ENCODE measurements at places on chromosomes 1 and 21.

DNA sequence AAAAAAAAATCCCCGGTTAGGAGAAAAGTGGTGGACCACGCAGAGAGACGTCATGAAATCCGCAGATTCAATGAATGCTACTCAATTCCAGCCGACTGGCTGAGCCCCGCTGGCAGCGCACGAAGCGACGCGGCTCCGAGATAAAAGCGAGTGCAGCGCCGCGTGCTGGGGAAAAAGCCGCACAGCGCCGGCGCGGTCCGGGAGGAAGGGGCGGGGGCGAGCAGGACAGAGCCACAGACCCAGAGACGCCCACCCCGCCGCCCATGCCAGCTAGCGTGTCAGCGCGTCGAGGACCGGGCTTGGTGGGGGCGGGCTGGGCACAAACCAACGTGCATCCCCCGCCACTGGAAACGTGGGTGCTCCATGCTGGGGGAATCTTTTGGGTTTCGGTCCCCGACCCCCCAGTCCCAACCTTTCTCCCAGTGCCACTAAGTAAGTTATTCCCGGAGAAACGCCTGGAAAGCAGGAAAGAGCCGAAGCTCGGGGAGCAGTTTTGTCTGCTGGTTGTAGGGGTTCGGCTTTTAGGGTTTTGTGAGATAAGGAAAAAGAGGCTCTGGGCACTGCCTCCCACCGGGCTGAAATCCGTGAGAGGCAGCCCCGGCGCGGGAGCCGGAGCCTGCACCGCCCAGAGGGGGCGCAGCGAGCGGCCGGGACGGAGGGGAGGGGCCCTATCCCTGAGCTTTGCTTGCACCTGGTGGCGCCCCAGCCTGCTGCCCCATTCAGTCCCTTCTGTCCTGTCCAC is at the start of gene KCNJ6:
KCNJ6 (minus strand) TSS at position 148 of the 742 bp plus-strand sequence. CDS start 75,775 bp downstream, outside the sequence.
- DNase-seq = peak; percentile 55

- DNase-seq = no peak
Measured at GRCh38 chr21:45898781-45899180, 82.8 kb upstream of the COL6A1 start.

- no peak for DNase-seq
Measured at GRCh38 chr1:64343823-64344190, 126.1 kb upstream of the CACHD1 start.

GRCh38 chr1:16013220-16013907 is 4.5 kb downstream of the HSPB7 start:
- DNase-seq = peak; percentile 72

- no peak for DNase-seq
Measured at GRCh38 chr1:223143537-223144248, 645 bp upstream of the TLR5 start.

- DNase-seq = no peak
Measured at GRCh38 chr1:241212628-241213027, 144.4 kb downstream of the RGS7 start.

GRCh38 chr1:66436378-66437135 is 97.4 kb upstream of the SGIP1 start:
- peak; percentile 59 for DNase-seq

DNA sequence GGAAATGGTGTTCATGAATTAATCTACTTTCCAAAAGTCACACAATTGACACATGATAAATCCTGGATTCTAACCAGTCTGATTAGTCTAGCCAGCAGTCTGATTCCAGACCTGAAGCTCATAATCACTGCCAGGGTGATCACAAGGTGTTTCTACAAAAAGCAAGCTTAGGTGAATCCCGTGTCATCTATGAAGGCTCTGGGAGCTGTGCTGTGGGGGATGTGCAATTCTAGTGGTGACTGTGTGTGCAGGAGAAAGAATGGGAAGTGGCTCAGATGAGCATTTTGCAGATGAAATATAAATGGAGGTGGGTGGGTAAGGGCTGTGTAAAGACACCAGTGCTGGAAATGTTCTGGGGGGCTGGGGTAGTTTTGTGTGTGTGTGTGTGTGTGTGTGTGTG is 1.8 kb upstream of the NPPB start:
- DNase-seq = no peak

DNA sequence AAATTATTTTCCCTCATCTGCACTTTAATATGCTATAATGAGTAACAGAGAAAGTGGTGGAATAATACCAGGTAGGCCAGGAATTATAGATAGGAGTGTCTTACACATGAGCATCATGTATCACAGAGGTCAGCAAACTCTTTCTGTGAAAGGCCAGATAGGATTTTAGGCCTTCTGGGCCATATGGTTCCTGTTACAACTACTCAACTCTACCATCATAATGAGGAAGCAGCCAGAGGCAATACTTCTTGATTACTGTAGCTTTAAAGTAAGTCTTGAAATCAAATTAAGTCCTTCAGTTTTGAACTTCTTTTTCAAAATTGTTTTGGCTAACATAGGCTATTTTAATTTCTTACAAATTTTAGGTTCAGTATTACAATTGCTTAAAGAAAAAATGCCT is 32.1 kb upstream of the IGSF3 start:
- no peak for DNase-seq

- no peak for DNase-seq
Measured at GRCh38 chr1:57007948-57008347, 42.1 kb upstream of the C8B start.

DNA sequence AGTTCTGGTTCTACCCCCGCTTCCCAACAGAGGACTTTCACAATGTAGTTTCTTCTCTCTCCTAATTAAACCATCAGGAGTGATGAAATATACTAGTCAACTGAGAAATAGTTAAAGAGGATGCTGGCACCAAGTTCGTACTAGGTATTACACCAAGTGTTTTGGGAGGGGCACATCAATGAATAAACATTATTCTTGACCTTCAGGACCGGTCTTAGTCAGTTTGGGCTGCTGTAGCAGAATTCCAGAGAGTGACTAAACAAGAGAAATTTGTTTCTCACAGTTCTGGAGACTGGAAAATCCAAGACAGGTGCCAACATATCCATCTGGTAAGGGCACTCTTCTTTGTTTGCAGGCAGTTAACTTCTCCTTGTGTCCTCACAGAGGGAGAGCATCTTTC is 103.8 kb downstream of the SPATA17 start:
- DNase-seq = no peak

DNA sequence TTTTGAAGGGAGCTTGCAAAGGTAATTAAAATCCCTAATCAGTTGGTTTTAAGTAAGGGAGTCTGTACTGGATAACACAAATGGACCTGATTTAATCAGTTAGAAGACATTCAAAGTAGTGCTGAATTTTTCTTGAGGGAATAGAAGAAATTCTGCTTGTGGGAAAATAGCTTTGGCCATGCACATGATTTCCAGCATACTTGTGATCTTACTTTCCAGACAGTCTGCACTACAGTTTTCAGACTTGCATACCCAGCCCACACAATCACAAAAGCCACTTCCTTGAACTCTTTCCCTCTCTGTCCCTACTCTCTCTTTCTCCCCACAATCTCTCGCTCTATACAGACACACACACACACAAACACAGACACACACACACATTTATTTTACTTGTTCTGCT is 852.1 kb downstream of the PLA2G4A start:
- no peak for DNase-seq

- no peak for DNase-seq
Measured at GRCh38 chr1:239550178-239550577, 163.8 kb downstream of the CHRM3 start.

DNA sequence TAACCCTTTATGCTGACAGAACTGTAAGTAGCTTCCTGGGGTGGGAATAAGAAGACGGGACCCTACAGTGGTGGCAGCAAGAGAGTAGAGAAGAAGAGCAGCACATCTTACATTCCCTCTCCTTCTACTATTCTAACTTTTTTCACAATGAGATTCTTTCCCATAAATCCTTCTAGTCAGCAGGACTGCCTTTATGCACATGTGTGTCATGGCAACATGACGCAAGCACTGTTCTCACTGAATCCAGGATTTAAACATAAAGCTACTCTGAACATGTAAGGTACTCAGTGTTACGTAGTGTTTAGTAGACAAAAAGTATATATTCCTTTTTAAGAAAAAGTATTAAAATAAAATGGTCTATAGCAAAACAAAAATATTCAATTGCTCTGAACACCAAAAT is 309.7 kb upstream of the LYPLAL1 start:
- DNase-seq = no peak

DNA sequence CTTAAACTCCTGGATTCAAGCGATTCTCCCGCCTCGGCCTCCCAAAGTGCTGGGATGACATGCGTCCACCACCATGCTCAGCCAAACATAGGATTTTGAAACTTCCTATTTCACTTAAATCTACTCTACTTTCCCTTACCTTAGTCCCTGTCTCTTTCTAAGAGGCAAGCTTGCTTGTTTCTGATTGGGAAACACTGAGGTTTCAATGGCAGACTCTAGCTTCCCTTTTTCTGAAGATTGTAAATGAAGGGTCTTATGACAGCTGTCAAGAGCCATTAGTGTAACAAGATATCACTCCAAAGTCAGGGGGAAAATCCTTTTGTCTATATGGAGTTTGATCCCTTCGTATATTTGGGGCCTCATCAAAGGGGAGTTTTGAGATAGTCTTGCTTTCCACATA is 23.5 kb upstream of the LMO4 start:
- DNase-seq = no peak

DNA sequence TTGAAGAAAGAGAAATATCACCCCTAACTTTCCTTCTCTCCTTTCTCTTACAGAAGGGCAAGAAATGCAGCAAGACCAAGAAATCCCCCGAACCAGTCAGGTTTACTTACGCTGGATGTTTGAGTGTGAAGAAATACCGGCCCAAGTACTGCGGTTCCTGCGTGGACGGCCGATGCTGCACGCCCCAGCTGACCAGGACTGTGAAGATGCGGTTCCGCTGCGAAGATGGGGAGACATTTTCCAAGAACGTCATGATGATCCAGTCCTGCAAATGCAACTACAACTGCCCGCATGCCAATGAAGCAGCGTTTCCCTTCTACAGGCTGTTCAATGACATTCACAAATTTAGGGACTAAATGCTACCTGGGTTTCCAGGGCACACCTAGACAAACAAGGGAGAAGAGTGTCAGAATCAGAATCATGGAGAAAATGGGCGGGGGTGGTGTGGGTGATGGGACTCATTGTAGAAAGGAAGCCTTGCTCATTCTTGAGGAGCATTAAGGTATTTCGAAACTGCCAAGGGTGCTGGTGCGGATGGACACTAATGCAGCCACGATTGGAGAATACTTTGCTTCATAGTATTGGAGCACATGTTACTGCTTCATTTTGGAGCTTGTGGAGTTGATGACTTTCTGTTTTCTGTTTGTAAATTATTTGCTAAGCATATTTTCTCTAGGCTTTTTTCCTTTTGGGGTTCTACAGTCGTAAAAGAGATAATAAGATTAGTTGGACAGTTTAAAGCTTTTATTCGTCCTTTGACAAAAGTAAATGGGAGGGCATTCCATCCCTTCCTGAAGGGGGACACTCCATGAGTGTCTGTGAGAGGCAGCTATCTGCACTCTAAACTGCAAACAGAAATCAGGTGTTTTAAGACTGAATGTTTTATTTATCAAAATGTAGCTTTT is 2.4 kb downstream of the CCN1 start:
- no peak for DNase-seq

DNA sequence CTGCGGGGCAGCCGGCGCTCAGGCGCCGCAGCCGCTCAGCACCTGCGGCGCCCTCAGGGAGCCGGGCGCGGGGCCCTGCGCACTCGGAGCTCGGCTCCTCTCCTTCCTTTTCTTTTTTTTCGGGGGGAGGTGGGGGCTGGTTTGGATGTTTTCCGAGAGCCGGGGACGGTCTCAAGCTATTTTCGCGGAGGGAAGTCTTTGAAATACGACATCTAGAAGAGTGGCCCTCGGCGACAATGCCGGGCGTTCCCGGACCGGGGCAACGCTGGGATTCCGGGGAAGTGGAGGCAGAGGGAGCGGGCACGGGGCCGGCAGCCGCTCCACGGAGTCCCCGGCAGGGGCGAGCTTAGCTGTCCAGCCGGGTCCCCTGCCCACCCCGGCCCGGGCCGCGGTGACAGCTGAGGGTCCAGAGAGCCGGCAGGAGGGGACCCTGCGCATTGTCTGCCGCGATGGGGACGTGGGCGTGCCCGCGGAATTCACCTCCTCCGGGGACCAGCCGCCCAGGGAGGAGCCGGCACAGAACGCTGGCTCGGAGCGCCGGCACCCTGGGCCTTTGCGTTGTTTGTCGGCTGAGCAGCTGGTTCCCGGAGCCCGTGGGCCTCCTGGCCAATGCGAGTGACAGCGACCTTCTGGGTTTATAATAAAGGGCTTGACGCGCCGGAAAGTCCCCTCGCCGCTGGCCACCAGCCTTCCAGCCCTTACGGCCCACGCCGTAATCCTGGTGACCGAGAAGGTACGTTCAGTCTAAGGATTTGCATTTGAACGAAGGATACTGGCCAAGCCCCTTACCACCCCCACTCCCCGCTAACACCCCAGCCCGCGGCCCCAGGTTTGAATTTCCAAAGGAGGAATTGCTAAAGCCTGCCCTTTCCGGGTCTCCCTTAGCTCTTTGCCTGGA is 582 bp downstream of the SLC37A1 start:
- DNase-seq = peak; percentile 82

DNA sequence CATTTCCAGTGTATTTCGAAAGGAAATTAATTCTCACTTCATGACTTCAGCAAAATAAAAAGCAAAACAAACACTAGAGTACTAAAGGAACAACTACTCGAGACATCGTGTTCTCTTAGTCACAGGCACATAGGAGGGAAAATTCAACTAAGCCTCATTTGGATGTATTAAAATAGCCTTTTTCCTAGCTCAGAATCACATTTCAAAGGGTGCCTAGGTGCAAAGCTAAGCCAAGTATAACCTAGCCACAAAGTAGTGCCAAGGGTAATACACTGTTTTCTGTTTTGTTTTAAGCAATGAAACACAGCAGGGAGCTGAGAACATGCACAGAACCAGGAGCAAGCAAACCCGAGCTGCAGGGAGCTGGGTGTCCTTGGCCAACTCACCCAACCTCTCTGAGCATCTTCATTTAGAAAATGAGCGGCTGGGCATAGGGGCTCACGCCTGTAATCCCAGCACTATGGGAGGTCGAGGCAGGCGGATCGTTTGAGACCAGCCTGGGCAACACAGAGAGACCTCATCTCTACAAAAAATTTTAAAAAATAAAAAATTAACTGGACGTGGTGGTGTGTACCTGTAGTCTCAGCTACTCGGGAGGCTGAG is 26.6 kb upstream of the ACBD6 start:
- no peak for DNase-seq

DNA sequence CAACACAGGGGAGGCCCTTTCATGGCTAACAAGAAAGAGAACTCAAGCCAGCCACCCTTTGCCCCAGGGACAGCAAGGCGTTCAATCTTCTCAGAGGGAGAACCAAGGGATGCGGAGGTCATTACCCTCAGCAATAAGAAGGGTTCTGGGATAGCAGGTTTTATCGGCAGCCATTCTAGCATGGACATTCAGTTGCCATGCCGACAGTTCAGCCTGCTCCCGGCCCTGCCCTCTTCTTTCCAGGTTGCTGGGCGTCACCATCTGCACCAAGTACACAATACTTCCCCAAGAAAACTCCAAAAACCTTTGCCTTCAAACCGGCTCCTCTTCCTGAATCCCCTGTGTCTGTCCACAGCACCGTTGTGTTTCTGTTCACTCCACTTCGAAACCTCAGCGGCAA is 47.1 kb downstream of the SYT2 start:
- DNase-seq = no peak

- no peak for DNase-seq
Measured at GRCh38 chr1:198837278-198838021, 198.6 kb downstream of the PTPRC start.
